Dermis microvascular lymphatic vessel endothelial cell (primary cell): ENCODE measurements at places on chromosomes 5 and 9.

DNA sequence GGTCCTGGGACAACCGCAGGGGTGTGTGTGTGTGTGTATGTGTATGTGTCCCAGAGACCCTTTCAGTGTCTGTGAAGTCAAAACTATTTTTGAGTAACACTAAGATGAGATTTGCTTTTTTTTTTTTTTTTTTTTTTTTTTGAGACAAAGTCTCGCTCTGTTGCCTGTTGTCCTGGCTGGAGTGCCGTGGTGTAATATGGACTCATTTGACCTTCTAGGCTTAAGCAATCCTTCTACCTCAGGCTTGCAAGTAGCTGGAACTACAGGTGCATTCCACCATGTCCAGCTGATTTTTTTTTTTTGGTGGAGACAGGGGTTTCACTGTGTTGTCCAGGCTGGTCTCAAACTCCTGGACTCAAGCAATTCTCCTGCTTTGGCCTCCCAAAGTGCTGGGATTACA, 97.4 kb upstream of the KLF9 start:
- no peak for DNase-seq

DNA sequence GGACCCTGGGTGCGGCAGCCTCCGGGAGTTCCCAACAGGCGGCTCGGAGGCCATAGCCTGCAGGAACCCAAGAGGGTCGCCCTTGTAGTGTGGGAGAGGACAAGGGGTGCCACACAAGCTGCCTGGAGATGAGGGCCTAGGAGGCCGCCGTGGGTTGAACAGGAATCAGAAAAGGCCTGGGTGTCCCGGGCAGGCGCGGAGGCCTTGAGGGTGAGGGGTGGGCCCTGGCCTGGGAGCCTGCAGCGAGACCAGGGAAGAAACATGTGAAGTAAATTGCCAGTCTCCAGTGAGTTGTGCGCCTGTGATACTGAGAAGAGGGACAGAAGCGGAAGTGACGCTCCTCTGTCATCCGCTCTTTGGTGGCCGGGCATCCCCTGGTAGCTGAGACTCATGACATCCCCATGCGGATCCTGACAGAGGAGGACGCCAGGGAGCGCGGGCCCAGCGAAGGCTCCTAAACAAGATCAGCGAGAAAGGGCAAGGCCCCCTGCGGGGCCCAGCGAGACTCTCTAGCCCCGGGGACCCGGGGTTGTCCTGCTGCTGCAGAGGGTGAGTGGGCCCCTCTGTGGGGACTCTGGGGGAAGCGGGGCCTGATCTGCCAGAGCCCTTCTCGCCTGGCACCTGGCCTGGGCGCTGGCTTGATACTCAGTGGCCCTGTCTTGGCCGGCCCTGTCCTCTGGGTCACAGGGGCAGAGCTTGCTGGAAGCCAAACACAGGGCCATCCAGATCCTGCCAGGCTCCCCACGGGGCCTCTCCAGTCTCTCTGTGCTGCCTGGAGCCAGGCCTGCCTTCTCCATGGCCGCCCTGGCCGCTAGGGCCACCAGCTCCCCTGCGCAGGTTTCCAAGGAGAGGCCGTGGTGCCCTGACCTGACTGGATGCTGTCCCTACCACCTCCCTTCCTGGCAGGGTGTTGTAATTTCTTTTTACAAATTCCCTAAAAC, 788.4 kb downstream of the TLE4 start:
- DNase-seq: no peak

GRCh38 chr5:84437673-84438315, 53.1 kb upstream of the EDIL3 start:
- DNase-seq: no peak

DNA sequence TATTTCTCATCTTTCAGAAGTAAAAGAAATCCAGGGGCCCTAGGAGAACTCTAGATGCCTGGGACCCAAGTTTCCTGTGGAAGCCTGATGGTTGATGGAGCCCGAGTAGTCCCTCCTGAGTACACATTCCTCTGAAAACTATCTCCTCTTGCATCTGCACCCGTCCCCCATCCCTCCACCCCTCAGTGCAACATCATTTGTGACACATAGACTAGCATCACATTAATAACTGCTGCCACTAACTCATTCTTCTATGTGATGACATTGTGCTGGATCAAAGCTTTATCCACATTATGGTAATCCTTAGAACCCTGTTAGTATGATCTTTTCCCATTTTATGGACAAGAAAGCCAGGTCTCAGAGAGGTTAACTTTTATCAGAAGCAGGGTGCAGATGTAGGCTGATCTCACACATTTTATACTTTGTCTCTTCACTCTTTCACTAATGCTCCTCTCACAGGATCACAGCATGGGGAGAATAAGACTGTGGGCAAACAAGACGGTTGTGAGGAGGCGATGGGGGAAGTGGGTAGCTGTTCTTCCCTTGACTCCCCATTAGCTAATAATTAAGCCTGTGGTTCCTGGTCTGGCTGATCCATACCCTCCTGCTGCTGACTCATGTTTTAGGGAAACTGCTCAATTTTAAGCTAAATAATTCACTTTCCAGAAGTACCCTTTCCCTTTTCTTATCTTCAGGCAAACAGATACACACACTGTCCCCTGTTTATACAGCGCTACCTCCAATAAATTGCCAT, 3.9 kb upstream of the HK3 start:
- DNase-seq: no peak

DNA sequence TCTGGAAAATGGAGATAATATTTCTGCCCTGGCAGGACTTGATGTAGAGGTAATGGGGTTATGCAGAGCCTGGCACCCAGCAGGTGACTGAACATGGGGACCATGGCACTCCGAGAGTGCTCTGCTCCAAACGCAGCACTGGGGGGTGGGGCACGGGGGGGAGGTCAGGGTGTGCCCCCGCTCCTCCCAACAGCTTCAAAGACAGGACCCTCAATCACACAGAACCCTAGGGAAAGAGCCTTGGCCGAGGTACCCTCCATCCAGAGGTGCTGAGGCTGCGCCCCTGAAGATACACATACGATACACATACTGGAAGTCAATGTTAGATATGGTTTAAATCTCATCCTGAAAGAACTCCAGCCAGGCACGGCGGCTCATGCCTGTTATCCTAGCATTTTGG, 26.6 kb upstream of the CEP72 start:
- no peak for DNase-seq

DNA sequence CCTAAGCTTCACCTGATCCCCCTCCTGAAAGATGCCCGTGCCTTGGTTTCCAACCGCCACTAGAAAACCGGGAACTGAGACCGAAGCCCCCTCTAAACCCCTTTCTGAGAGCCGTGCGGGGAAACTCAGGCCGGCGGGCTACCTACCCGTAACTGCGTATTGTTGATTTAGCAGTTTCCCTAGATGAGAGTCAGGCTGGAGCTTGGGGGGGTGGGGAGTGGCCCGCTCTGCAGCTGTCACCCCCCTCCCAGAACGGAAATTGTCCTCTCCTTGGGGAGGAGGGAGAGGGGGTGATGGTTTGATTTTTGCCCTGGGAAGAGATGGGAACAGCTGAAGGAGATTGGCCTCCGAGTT, 2.5 kb downstream of the CXXC5 start:
- no peak for DNase-seq
